ENCODE measurements at places on chromosomes 16 and 17.

- DNase-seq = no peak
Observed at GRCh38 chr16:27960619-27961295, 102.8 kb downstream of the GSG1L start.

- no peak for DNase-seq
Observed at GRCh38 chr17:60652454-60653247, 25.0 kb upstream of the BCAS3 start.

DNA sequence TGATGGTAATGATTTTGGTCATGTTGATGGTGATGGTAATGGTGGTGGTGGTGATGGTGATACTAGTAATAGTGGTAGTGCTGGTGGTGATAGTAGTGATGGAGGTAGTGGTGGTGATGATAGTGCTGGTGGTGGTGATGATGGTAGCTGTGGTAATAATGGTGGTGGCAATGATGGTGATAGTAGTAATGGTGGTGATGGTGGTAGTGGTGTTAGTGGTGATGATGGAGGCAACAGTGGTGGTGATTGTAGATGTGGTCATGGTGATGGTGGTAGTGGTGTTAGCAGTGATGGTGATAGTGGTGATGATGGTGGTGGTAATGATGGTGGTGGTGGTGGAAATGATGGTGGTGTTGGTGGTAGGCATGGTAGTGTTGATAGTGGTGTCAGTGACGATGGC is 127.0 kb upstream of the RPL38 start:
- DNase-seq = no peak

DNA sequence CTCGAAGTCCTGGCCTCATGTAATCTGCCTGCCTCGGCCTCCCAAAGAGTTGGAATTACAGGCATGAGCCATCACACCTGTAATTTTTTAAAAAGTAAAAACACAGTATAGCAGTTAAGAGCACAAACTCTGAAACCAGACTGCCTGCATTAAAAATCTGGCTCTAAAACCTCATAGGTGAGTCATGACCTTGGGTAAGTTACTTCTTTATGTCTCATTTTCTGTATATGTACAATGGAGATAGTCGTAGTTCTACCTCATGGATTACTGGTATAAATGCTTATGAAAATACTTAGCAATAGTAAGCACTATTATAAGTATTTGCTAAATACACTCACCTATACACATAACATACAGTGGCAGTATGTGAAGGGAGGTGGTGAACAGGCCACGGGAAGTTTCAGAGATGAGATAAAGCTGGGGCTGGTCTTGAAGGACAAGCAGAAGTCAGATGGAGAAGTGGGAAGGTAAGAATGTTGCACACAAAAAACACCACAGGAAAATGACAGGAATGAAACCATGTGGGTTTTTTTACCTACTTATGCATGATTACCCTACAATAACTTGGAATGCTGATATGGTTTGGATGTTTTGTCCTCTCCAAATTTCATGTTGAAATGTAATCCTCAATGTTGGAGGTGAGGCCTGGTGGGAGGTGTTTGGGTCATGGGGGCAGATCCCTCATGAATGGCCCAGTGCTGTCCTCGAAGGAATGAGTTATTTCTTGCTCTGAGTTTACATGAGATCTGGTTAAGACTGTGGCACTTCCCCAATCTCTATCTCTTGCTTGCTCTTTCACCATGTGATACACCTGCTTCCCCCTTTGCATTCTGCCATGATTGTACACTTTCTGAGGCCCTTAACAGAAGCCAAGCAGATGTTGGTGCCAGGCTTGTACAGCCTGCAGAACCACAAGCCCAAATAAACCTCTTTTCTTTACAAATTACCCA is 33.9 kb downstream of the ZNF652 start:
- DNase-seq = no peak

- no peak for DNase-seq
Observed at GRCh38 chr17:35089586-35090296, 26.2 kb upstream of the RFFL start.

DNA sequence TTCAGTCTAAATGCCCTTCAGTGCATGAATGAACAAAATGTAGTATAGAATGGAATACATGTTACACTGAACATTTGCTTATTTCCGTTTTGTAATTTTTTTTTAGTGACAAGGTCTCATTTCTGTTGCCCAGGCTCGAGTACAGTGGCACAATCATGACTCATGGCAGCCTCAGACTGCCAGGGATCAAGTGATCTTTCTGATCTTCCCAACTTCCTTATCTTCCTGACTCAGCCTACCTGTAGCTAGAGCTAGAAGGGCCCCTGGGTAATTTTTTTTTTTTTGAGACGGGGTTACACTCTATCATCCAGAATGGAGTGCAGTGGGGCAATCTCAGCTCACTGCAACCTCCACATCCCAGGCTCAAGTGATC is 7.3 kb upstream of the SLX4 start:
- DNase-seq = no peak

DNA sequence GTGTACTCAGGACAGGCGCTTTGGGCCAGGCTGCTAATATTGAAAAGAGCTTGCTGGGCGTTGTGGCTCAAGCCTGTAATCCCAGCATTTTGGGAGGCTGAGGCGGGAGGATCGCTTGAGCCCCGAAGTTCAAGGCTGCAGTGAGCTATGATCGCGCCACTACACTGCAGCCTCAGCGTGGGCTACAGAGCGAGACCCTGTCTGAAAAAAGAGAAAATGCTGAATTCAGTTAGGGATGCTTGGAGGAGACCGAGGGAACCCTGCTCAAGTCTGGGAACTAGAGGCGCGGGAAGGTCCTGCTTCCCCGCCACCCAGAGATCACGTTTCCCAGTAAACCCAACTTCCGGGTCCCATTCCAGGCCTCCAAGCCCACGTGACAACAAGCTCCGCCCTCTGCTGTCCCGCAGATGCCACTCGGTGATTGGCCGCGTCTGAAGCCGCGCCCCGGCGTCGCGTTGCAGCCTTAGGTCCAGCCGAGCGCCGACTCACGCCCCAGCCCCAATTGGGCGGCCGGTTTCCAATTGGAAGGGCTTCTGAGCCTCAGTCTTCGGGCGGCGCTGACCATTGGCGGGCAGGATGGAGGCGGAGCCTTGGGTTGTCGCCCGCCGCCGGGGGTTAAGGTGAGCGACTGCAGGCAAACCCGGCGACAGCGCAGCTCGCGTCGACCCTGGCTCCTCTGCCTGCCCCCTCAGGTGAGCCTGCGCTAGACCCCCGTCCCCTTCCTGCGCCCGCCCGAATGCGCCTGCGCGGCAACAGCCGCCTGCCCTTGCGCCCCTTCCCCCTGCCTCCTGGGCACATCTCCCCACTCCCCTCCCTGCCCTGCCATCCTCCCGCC is at the start of gene PHKG2:
PHKG2 (plus strand) TSS at position 627 of the 835 bp plus-strand sequence. CDS start 396 bp downstream, outside the sequence.
- DNase-seq = peak; percentile 95

DNA sequence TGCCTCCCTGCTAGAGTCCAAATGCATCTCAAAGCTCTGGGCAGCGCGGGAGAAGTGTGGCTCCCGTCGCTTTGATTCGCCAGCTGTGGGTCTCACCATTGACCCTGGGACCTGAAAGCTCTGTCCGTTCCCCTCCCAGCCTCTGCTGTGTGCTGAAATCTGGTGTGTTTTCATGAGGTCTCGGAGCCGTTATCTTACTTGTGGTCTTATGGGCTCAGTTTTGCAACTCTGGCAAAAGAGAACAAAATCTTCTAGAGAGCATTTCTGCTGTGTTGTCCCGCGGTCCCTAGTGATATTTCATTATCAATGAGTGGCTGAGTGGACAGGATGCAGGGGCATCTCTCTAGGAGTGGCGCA is 13.3 kb downstream of the CRISPLD2 start:
- no peak for DNase-seq

GRCh38 chr17:82018152-82018988 is 4.3 kb downstream of the CENPX start:
- no peak for DNase-seq

- no peak for DNase-seq
Observed at GRCh38 chr17:44881145-44881544, 18.1 kb downstream of the EFTUD2 start.

DNA sequence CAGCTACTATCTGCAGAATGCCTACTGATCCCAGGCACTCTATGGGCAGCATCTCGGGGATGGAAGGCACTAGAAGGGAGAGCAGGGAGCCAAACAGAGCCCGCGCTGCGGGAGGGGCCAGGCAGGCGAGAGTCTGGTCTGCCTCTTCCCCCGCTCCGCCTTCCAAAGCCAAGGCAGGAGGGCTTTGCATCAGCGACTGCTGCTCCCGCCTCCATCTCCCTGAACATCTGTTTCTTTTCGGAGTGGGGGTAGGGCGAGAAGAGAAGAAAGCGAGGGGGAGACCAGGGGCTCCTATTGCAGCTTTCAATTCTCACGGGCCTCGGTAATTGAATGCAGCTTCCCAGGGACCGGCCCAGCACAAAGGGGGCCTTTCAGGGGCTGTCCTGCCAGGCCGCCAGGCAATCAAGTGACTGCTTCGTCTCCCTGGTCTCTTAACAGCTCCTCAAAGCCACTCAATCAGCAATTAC is 31.4 kb upstream of the CDC42EP4 start:
- no peak for DNase-seq

GRCh38 chr16:78844682-78845081 is 745.2 kb downstream of the WWOX start:
- no peak for DNase-seq

- no peak for DNase-seq
Observed at GRCh38 chr16:13829697-13830299, 90.2 kb upstream of the ERCC4 start.

DNA sequence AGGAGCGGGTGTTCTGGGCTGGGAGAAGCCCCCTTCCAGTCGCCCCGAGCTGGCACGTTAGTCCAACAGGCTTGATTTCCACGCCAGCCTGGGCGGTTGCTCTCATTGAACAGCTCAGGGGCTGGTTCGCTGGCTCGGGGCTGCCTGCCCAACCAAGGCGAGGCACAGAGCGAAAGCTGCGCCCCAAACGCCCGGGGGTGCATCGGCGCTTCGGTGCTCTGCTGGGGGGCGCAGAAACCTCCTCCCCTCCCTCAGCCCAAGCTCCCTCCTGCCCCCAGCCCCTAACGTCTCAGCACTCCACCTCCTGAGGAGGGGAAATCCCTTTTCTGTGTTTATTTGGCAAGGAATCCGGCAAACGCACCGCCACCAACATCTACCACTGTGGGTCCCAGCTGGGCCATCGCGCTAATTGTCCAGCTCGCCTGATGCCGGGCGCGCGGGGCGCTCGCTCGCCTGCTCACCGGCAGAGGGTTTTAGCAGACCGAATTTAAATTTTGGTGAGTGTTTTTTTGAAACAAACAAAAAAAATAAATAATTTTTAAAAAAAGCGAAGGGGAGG is 29.5 kb upstream of the RBFOX1 start:
- no peak for DNase-seq
